Epithelial cell of prostate (primary cell): ENCODE measurements at places on chromosomes 12 and 14.

GRCh38 chr12:101527682-101528081 lies 52.5 kb downstream of the SPIC start:
- no peak for DNase-seq

DNA sequence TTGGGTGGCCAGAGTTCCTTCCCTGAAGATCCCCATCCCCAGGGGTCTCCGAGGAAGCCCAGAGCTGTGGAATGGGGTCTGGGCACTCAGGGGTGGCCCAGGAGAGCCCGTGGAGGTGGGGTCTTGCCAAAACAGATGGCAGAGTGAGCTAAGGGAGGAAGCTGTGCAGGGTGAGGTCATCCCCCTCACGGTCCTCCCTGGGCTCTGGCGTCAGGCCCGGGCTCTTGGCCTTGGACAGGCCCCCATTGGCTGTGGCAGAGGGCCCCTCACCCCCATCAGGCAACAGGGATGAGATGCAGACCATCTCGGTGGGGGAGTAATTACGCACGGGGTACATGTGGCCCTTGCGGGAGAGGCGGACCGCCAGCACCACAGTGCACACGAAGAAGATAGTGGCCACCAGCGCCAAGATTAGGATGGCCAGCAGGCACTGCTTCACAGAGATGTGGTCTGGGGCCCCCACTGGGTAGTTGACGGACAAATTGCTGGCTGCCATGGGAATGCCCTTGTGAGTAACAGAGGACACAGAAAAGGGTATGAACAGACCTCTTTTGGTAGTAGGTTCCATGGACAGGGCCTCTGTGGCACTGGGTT lies 10.7 kb downstream of the SELPLG start:
- DNase-seq, result no peak

DNA sequence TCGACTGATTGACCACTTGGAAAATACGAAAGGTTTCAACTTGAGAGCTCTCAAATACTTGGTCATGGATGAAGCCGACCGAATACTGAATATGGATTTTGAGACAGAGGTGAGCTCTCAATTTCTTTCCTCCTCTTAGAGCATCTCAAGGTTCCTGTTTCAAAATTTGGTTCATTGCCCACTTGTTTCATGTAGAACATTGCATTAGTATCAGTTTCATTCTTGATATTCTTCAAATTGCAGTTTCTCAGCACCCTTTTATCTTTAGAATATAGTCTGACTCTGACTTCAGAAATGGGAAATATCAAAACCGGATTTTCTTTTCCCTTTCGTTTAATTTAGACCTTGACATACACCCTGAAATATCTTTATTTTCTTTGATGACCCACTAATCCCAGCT lies 8.8 kb downstream of the DDX47 start:
- DNase-seq, result no peak

- no peak for DNase-seq
Observed at GRCh38 chr12:29662734-29663323, 120.9 kb downstream of the TMTC1 start.

DNA sequence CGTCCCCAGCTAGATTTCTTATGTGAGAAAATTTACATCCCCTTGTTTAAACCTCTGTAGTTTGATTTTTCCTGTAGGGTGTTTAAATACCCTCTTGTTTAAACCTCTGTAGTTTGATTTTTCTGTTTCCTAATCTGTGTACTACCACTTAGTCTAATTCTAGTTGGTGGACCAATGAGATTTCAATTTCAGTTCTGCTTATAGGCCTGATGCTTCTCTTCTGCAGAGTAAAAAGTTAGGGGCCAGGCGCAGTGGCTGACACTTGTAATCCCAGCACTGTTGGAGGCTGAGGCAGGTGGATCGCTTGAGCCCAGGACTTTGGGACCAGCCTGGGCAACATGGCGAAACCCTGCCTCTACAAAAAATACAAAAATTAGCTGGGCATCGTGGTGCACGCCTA lies 11.5 kb downstream of the UBC start:
- DNase-seq, result no peak

- no peak for DNase-seq
Observed at GRCh38 chr14:102510616-102511520, 1.3 kb upstream of the ANKRD9 start.

- peak; percentile 66 for DNase-seq
Observed at GRCh38 chr14:90388437-90388836, 8.4 kb upstream of the CALM1 start.

- DNase-seq, result no peak
Observed at GRCh38 chr12:54265364-54265812, 14.5 kb downstream of the CBX5 start.

GRCh38 chr12:132071040-132071810 lies 72.9 kb downstream of the DDX51 start:
- DNase-seq, result no peak

GRCh38 chr14:94424371-94424770 lies 28.2 kb downstream of the SERPINA11 start:
- no peak for DNase-seq

DNA sequence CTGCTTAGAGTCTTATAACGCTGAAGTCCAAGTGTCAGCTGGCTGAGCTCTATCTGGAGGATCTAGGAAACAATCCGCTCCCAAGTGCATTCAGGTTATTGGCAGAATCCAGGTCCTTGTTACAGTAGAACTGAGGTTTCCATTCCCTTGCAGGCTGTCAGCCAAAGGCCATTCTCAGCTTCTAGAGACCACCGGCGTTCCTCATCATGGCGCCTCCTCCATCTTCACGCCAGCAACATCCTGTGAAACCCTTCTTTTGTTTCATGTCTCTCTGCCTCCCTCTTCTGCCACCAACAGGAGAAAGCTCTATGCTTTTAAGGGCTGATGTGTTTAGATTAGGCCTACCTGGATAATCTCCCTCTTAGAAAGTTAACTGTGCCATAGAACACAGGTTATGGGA lies 133.0 kb upstream of the RASSF8 start:
- no peak for DNase-seq

DNA sequence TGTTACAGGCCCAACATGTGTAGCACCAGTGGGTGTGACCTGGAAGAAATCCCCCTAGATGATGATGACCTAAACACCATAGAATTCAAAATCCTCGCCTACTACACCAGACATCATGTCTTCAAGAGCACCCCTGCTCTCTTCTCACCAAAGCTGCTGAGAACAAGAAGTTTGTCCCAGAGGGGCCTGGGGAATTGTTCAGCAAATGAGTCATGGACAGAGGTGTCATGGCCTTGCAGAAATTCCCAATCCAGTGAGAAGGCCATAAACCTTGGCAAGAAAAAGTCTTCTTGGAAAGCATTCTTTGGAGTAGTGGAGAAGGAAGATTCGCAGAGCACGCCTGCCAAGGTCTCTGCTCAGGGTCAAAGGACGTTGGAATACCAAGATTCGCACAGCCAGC lies 8.6 kb downstream of the BCL2L14 start:
- no peak for DNase-seq

GRCh38 chr14:56294128-56294527 lies 175.9 kb downstream of the PELI2 start:
- DNase-seq, result no peak

- DNase-seq, result no peak
Observed at GRCh38 chr12:2580821-2581220, 213.9 kb upstream of the FKBP4 start.

DNA sequence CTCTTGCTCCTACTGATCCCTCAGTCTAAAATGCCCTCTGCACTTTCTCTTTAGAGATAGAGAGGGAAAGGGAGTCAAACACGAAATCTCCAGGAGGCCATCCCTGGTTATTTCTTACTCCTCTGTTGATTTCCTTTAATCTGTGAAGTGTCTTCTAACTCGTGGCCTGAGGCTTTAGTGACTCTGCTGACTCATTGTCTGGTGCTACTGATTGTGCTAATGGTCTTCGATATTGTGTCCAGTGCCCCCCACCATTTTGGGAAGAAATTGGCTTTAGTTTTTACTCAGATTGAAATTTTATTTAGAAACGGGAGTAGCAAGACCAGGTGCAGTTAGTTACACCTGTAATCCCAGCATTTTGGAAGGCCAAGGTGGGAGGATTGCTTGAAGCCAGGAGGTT lies 839 bp downstream of the CLEC9A start:
- no peak for DNase-seq

- DNase-seq, result no peak
Observed at GRCh38 chr12:2930865-2931264, 28.3 kb upstream of the TEAD4 start.

- DNase-seq, result no peak
Observed at GRCh38 chr14:72889366-72889765, 4.5 kb downstream of the DPF3 start.

GRCh38 chr12:75438059-75438754 lies 42.3 kb upstream of the GLIPR1 start:
- DNase-seq, result no peak

- DNase-seq, result no peak
Observed at GRCh38 chr12:34295366-34296142, 273.3 kb downstream of the ALG10 start.

- no peak for DNase-seq
Observed at GRCh38 chr14:104147346-104148125, 9.1 kb downstream of the KIF26A start.

DNA sequence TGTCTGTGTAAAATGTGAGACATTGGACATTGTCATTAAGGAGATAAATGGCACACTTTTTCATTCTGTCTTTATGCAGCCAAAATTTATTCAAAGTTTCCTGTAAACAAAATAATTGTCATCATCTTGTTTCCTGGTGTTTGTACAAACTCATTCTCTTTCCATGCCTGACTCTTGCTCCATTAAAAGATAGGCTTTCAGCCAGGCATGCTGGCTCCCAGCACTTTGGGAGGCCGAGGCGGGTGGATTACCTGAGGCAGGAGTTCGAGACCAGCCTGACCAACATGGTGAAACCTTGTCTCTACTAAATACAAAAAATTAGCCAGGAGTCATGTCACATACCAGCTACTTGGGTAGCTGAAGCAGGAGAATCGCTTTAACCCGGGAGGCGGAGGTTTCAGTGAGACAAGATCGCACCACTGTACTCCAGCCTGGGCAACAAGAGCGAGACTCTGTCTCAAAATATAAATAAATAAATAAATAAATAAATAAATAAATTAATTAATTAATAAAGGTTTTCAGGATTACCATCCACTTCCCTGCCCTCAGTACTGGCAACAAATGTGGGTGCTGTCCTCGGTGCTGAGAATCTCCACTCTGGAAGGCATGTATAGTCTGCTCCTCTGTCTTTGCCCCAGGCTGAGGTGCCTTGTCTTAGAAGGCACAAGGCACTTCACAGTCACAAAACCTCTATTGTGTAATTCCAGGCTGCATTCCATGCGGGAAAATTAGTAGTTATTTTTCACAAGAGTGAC lies 83.2 kb downstream of the PAH start:
- DNase-seq, result no peak

DNA sequence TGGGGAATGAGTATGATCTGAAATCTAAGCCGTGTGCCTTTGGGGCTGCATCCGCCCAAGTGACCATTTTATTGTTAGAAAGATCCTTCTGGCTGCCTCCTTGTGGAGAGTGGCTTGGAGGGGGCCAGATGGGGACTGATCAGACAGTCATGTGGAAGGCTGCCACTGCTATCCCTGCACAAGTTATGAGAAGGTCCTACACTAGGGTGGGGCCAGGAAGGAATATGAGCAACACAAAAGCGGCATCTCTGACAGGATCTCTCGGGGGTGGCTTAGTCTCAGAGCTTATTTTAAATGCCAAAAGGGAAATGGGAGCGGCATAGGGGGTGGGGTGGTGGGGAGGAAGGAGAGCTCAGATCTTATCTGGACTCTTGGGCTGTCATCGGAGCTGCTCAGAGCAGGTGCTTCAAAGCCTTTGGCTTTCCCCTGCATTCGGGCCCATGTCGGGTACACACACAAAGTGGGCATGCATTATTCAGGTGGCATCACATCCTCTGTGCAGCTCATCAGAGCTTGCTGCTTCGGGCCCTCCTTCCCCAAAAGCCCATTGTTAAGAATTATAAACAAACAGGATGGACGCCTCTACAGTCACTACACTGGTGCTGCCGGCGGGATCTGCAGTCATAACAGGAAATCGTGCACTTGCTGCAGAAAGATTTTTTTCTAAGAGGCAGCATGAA lies 805.4 kb downstream of the VRK1 start:
- no peak for DNase-seq

- DNase-seq, result no peak
Observed at GRCh38 chr14:99873653-99874052, 80.4 kb downstream of the EML1 start.

- no peak for DNase-seq
Observed at GRCh38 chr12:125324861-125325490, 259.7 kb downstream of the AACS start.

DNA sequence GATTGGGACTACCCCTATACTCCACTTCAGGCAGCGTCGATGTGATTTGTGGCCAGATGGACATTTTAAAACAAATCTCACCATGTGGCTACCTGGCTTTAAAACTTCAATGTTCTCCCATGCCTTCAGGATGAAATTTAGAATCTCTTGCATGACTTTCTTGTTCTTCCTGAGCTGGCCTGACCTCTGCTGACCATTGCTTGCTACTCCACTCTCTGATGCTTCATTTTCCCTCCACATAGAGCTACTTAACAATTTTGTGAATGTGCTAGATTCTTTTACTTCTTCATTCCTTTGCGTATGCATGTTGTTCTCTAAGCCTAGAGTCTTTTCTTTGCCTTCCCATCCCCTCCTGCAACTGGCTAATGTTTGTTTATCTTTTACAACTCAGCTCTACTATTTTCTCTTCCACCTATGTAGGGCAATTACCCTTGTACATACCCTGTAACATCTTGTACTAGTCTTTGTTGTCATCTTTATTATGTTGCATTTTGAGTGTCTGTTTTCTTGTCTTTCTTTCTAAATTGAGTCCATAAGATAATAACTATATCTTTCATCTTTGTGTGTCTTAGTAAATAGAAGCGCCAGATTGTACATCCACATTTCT lies 41.2 kb downstream of the YLPM1 start:
- no peak for DNase-seq

GRCh38 chr14:101959277-101959676 lies 5.1 kb upstream of the DYNC1H1 start:
- no peak for DNase-seq

DNA sequence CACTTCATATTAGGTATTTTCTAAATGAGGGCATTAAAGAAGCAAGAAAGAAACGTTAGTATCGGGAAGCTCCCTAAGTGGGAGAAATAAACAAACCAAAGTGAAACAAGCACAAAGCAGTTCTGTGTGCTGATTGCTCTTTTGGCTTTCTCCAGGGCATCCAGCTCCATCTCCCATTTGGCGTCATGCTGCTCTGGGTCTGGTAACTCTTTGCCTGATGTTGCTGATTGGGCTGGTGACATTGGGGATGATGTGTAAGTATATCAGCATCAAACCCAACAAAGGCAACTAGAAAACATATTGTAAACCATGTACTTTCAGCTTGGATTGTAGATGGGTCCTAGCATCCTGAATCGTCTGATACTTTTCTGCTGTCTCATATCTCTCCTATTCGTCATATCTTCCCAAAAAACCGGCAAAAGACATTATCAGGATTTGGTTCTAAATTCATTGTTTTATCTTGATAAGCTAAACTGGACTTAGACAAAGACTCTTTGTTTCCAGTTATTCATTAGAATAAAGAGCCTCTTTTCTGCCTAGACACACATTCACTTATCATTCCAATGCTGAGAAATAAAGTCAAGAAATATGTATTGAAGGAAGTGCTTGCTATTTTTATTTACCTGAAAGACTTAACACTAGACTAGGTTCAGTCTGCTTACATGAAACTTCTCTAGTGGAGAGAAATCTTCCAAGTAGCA lies 2.4 kb downstream of the CLEC12B start:
- no peak for DNase-seq

- DNase-seq, result no peak
Observed at GRCh38 chr14:21011136-21011535, 12.0 kb downstream of the SLC39A2 start.

GRCh38 chr12:13173012-13173932 lies 23.3 kb upstream of the EMP1 start:
- peak; percentile 79 for DNase-seq
